ENCODE measurements at places on chromosomes 2 and 18. TPM values are rescaled to one million over a fixed set of nuclear protein-coding genes. Genes with fewer than 3 reads are reported as not detected.
A peak's percentile ranks its signal among the peaks of the same experiment; 100 is the strongest.

The RNF125 gene
- 0.67 TPM for polyA plus RNA-seq

DNA sequence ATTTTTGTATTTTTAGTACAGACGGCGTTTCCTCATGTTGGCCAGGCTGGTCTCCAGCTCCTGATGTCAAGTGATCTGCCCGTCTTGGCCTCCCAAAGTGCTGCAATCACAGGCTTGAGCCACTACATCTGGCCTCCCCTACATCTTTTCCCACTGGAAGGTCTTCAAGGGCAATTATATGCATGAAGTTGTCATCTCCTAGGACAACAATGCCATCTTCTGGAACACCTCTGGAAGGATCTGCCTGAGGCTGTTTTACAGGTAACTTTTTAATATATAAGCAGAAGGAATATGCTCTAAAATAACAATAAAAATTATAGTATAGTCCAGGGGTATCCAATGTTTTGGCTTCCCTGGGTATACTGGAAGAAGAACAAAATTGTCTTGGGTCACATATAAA, 321.4 kb downstream of the AFF3 start:
- no peak for DNase-seq

DNA sequence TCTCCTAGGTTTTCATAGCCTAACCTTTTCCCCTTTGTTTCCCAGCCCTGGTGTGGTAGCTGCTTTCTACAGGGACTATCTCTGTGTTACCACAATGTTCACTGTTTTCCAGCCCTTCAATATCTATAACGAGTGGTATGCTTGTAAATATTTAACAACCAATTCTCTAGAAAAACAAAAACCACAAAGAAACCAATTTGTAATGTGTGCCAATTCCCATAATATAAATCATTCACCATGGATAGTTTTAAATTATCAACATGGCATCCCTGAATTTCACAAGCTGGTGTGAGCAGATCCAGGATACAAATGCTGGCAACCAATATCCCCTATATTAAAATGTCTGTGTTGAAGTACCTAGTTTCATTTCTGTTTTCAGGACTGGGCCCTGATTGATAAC, 207.5 kb upstream of the FBXO11 start:
- DNase-seq, result no peak

GRCh38 chr2:122748552-122749011, 993.1 kb downstream of the TSN start:
- peak; percentile 1 for DNase-seq

DNA sequence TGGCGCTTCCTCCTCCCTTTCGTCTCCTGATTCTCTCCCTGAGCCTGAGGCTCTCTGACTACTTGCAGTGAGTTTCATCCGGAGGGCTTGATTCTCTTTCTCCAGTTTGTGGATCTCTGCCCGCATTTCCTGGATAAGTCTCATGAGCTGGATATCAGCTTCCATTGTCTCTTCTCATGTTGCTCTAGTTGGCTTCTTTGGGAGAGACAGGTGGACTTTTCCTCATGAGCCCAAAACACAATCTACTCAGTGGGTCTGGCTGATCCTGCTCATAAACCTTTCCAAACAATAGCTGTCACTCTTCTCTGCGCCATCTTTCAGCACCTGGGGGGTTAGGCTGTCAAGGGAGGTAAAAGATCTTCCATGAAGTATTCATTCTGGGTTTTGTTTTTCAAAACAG, at the start of gene CCDC195:
CCDC195 (minus strand) TSS at position 165 of the 400 bp plus-strand sequence; CDS start at position 165, 0 bp downstream.
- DNase-seq, result no peak

DNA sequence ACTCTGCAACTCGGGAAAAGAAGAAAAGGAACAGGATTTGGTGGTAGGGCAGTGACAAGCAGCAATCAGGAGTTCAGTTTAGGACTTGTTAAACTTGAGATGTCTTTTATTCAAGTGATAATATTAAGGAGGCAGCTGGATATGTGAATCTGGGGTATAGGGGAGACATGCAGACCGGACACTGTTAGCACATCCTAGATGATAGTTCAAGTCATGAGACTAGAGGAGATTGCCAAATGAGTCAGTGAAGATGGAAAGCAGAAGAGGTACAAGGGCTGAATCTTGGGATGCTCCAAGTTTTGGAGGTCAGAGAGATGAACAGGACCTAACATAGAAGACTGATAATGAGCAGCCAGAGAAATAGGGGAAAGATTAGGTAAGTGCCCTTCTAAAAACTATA, 69.5 kb upstream of the PSME4 start:
- DNase-seq, result no peak

DNA sequence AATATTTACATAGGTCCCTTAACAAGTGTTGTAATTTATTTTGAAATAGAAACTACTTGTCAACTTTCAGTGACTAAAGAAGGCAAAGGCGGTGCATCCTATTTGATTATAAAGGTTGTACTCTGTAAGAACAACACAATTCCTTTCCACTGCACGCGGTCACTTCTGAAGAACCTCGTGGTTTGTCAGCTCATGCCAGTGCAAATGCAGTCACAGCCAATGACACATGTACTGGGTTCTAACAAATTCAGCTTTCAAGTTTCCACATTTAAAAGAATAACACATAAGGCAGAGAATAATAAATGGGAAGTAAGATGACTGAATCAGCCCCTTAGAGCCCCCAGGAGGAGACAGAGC, 39.7 kb downstream of the CYB5A start:
- peak; percentile 72 for DNase-seq

DNA sequence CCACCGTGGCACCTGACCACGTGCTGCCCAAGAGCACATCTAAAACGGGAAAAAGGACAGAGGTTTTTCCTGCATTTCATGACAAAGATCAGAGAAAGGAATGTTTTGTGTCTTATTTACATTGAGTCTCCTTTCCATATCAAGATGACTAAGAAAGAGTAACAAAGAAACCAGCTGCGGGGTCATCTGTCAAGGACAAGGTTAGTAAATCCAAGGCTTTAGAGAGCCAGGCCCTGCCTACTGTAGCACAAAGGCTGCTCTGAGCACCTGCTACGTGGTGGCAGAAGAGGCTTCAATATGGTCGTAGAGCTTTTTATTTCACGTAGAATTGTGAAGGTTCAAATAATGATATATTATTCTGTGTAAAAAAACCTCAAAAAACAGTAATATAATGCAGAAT, 51.0 kb downstream of the PRELID3A start:
- DNase-seq, result no peak

GRCh38 chr2:227867386-227867785, 4.0 kb upstream of the DAW1 start:
- DNase-seq, result no peak

DNA sequence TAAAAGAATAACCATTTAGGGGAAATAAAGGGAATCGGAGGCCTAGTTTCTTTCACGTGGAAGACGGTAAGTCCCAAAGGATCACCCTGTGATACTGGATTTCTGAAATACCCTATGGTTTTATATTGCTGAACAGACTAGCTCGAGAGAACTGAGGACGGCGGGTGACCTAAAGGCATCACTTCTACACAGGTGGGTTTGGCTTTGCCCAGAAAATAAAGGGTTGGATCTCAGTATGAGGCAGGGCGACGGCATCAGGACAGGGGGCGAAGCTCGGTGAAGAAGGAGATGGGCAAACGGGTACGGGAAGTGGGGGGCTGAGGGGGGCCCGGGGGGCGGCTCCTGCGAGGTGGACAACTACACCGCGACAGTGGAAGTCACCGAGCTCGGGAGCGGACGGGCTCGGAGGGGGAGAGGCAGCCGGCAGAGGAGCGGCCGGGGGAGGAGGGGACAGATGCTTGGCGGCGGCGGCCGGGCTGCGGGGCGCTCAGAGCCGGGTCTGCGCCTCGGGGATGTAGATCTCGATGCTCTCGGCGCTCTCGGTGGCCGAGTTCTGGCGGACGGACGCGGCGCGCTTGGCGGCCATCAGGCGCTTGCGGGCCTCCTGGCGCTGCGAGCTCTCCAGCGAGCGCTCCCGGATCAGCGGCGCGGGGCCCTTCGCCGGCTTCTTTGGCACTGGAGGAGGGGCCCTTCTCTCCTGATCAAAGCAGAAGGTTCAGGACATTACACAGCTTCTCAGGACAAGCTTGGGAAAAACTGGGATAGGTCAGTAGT, 48.9 kb downstream of the TGIF1 start:
- peak; percentile 69 for DNase-seq

The GREB1L gene
- 0.11 TPM for polyA plus RNA-seq

The CCDC138 gene
- 1.7 TPM for polyA plus RNA-seq

- no peak for DNase-seq
Measured at GRCh38 chr2:233865838-233866237, 2.3 kb downstream of the MSL3B start.

- DNase-seq, result peak; percentile 3
Measured at GRCh38 chr2:55518841-55519165, 715 bp upstream of the CFAP36 start.

GRCh38 chr2:157843081-157843480, 33.0 kb downstream of the ACVR1 start:
- no peak for DNase-seq

GRCh38 chr2:17643031-17643615, 102.6 kb downstream of the VSNL1 start:
- peak; percentile 98 for DNase-seq

- no peak for DNase-seq
Measured at GRCh38 chr2:140067661-140068060, 1287.5 kb upstream of the NXPH2 start.

DNA sequence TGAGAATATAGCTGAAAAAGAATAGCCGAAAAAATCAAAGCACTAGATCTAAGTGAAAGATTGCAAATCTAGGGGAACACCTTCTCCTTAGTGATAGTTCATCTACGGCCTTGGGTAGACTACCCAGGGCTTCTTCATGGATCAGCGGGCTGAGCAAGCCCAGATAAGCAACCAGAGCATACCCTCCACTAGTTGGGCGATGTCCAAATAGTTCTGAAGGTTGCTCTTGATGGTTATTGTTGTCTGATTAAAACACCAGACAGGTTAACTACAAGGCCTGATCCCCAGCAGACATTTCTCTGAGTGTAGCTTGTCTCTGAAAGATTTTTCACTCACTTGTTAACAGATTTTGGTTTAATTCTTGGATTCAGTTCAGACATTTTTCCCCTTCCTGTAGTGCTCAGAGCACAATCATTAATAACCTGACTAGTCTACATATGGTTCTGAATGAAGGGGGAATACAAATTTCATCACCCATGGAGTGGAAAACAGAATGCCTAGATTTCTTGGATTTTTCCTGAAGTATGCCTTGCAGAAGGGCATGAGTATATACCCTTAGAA, 99.6 kb downstream of the BABAM2 start:
- DNase-seq, result no peak

DNA sequence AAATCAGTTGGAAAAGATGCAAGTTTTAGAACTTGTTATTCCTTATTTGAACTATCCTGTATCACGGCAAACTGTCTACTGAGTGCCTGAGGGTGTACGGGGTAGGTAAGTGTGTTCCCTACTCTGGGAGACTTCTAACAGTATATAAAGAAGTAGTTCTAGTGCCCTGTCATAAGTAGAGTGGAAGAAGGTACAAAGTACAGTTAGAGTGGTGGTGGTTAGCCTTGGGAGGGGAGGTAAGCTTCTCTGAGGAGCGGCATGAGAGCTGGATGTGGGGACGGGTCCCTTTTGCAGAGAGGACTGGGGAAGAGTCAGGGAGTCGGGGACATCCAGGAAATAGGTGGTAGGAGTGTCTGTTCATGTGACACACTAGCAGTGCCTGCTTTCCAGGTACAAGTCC, 48.5 kb downstream of the DGKD start:
- no peak for DNase-seq

DNA sequence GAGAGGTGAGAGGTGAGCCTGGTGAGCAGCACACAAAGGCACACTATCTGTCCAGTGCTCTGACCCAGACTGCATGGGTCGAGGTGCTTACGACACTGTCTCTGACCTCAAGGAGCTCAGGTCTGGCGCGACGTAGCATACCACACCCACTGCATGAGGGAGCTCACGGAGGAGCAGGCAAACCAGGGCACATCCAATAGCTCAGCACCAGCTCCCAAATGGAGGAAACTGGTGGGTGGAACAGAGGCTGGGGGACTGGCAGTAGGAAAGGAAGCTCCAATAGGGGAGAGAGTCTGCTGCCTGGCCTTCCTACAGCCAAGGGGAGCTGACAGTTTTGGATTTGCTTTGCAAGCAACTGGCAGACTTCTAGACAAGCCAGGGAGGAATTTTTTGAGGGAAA, 36.3 kb downstream of the CELF4 start:
- no peak for DNase-seq

- DNase-seq, result no peak
Measured at GRCh38 chr2:13533524-13533922, 816.8 kb downstream of the TRIB2 start.

GRCh38 chr18:12056034-12056883, 37.4 kb upstream of the ANKRD62 start:
- DNase-seq, result no peak

DNA sequence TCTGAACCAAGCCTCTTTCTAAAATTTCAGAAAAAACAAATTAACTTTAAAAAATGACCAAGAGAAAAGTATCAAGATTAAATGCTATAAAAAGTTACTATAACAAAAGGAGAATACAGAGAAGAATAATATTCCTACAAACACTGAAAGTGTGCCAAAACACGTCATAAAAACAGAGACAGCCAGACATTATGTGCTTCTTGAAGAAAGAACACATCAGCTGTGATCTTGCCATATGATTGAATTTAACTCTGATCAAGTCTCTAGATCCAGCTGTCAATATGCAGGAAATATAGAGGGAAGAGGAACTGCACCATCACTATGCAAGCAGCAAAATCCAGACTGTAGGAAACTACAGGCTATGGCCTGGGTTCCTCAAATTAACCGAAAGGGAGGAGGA, 33.7 kb upstream of the COL5A2 start:
- DNase-seq, result peak; percentile 58

GRCh38 chr2:11123001-11123809, 32.1 kb upstream of the SLC66A3 start:
- no peak for DNase-seq

- DNase-seq, result no peak
Measured at GRCh38 chr2:211591426-211591825, 947.2 kb downstream of the ERBB4 start.

GRCh38 chr2:42663106-42663780, 94.8 kb downstream of the MTA3 start:
- peak; percentile 80 for DNase-seq

- no peak for DNase-seq
Measured at GRCh38 chr2:43206602-43207001, 19.8 kb downstream of the ZFP36L2 start.

DNA sequence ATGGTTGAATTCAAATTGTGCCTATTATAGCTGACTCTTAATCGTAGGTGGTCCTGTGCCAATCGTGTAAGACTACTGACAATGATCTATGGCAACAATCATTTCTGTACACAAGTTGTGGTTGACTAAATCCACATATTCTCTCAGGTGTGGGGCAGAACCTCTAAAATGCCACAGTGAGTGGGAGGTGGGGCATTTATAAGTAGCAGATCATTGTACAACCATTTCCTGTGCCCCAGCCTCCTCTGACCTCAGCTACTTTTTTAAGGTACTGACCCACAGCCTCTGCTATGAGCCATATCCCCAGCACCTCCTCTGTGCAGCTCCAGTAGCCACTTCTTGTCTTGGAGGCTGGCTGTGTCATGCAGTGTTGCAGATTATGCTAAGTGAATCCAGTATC, 48.6 kb upstream of the RAPH1 start:
- peak; percentile 95 for DNase-seq

Data from fibroblast of lung (primary cell).